A172 (cell line): ENCODE measurements at places on chromosomes 5 and 9.

GRCh38 chr5:149005077-149005892 is 57.6 kb downstream of the SH3TC2 start:
- no peak for DNase-seq

DNA sequence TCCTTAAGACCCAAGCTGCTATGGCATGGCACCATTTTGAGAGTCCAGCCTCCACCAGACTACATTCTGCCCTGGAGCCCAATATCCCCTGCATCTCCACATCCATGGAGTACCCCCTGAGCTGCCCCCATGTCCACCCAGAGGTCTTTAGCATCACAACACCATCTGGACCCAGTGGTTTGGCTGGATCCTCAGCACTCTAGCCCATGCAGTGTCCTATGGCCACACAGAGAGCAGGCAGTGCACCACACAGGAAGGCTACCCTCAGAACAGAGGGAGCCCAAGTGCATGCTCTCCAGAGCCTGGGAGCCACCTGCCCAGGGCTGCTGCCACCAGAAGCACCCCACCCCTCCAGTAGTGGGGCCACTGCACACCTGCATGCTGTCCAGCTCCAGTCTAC is 18.6 kb upstream of the DAP start:
- DNase-seq, result no peak

DNA sequence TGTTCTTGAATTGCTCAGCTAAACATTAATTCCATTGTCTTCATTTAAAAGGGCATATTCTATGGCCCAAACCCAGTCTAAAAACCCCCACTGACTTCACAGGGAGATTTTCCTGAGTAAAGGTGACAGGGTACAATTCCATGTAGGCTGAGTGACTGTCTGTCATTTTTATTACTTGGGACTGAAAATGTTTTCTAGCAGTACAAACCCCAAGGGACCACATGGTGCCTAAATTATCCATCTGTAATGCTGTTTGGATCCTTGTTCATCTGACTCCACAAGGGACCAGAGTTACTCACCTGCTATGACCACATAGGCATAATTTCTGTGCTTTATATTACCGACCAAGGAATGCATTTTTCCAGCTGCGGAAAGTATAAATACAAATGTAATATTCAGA is 349.1 kb downstream of the ZNF608 start:
- DNase-seq, result no peak

DNA sequence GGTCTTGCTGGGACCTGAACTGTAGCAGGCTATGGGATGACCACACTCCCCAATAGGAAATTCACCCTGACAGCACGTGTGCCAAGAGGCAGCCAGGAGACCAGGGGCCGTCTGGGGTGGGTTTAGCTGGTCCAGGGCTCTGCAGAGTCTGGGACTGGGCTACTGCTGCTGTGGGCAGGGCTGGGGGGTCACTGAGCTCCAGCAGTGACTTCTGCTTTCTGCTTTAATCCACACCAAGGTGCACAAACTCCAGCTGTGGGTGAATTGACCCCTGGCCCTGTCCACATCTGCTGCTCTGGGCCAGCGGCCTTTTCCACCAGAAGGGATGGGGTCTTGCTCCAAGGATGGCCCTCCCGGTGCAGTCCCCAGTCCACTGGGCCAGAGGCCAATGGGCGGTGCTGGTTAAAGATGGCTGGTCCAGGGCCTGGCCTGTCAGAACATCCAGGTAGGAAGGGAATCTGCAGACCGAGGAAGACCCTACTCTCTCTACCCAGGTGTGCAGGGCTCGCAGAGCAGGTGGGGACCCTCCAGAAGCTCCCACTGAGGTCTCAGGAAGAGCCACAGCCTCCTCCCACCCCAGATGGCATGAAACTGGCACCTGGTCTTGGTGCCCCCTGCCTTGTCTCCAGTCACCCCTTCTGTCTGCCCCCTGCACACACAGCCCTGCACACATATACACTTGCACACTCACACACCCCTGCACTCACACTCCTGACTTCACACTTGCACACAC is 28.0 kb downstream of the GLT6D1 start:
- no peak for DNase-seq

GRCh38 chr5:146079695-146080373 is 25.5 kb downstream of the PLAC8L1 start:
- DNase-seq, result peak; percentile 81

DNA sequence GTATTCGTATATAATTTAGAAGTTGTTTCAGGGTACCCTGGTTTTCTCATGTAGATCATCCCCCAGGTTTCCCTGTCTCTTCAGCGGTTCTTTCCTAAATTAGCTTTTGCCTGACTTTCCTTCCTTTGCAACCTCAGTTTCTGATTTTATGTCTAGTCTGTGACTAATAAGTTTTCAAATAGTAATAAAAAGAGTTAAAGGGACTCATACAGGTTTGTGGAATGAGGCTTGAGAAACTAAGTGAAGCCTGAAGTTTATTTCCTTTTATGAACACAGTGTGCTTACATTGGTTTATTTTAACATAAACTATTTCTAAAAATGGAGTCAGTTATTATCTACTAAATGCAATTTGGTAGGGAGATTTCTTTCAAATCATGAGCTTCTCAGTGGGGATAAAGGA is 96.8 kb downstream of the TRIO start:
- DNase-seq, result no peak

DNA sequence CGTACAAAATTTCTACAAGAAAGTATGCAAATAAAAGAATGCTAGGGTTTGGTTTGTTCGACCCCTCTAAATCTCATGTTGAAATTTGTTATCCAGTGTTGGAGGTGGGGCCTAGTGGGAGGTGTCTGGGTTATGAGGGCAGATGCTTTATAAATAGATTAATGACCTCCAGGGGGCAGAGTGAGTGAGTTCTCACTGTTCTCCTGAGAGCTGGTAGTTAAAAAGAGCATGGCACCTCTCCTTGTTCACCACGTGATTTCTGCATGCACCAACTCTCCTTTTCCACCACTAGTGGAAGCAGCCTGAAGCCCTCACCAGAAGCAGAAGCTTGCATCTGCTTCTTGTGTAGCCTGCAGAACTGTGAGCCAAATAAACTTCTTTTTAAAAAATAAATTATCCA is 50.4 kb upstream of the FAM170A start:
- peak; percentile 68 for DNase-seq

DNA sequence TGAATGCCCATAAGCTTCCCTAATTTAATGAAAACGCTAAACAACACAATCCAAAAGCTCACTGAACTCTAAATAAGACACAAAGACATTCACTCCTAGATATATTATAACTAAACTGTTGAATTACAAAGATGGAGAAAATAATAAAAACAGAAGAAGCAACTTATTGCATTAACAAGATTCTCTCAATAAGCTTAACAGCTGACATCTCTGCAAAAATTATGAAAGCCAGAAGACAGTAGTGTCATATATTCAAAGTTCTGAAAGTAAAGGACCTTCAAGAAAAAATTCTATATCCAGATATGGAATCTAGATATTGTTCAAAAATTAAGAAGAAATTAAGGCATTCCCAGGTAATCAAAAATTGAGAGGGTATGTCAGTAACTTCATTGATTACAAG is 957.8 kb upstream of the TYRP1 start:
- DNase-seq, result no peak

DNA sequence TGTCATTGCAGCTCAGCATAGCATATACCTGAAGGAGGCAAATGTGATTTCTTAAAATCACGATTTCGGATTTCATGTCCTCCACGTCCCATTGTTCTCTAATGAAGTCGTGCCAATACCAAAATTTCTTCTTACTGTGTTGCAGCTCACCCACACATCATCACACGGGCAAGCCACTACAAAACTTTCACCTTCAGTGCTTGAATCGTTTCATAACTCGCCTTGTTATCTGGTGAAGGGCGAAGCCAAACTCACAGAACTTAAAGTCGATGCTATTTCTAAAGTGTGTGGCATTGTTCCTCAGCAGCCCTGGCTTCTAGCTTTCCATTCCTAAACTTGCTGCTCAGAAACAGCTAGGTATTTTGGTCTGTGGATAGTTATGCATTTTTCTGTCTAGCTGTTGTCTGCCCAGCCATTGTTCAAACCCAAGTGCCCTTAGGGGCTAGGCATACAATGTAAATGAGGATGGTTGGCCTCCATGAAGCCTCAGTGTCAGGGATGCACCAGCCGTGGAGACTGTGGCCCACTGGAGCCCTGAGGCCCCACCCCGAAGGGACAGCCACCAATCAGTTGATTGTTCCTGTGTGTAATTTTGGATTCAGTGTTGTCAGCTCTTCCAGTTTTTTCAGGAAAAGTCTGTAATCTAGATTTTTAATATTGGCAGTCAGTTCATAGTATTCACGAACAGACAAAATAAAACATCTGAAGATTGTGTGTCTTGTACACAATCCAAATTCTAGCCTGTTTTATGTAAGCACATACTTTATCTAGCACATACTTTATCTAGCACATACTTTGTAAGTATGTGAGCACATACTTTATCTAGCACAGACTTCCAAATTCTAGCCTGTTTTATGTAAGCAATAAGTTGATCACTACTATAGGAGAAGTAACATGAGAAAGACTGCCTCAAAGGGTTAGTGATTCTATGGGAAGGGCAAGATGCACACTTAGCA is 112.8 kb downstream of the DAPK1 start:
- no peak for DNase-seq

- DNase-seq, result peak; percentile 93
These were observed 6.2 kb upstream of the SPINK4 start for GRCh38 chr9:33233626-33234342.

GRCh38 chr9:122767817-122768216 is 20.9 kb upstream of the OR5C1 start:
- DNase-seq, result no peak

GRCh38 chr9:112755675-112756074 is 5.1 kb downstream of the SNX30 start:
- no peak for DNase-seq

DNA sequence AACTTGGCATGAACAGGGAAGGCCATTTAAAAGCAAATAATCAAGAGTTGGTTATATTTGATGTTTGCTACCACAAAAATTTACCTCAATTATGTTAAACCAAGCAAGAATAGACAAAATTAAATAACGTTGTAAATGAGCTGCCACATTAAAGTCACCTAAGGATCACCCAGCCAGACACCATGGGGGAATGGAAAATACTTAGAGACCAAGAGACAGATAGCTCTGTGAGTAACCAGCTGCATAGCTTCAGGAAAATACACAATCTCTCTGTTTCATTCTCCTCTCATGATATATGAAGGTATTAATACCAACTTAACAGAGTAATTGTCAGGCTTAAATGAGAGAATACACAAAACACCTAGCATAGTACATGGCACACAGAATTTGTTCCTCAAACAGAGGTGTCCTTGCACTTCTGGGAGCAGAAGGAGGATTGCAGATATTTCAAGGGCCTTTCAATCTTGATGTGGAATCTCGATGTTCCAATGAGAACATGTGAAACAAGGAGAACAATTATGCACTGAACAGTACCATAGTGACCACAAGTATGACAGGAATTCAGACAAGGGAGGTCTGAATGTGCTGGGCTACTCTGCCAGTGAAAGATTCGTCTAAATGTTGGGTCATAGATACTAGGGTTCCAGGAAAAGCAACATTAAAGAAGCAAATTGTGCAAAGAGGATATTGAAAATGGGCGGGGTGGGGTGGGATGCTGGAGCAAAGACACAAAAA is 18.6 kb downstream of the JAKMIP2 start:
- peak; percentile 87 for DNase-seq

GRCh38 chr5:20113031-20113715 is 125.2 kb upstream of the CDH18 start:
- peak; percentile 11 for DNase-seq

DNA sequence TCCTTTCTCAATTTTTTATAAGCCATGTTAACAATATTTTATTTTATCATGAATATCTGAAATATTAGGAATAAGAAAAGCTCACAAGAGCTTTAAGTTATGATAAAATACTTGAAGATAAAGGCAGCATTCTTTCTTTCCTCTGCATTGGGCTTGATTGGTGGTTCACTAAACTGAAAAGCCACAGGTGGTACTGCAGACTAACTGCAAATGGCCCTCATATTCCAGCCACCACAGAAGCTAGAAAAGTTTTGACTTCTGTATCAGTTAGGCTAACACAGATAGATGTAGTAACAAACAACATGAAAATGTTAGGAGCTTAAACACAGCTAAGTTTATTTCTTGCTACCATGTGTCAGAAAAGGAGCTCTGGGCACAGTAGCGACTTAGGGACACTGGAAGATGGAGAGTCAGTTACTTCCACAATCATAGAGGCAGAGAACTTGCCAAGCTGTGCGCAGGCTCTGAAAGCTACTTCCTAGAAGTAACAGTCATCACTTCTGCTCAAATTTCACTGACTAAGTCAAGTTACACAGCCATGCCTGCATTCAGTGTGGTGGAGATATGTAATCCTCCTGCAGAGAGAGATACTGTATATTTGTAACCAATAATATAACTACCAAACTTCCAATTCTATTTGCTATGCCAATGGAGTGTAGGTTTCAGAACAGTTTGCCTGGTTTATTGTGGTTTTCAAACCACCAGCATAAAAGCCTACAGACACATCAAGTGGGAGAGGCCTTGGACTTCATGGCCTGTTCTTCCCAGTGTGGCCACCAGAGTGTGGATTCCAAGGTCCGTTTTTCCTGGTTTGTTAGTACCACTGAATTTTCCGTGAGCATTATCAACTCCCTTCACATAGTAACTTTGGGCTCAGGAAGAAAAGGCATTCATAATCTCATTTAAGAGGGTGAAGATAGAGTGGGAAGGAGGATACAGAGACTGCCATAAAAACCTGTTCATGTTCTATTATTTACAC is 268.3 kb downstream of the PJA2 start:
- DNase-seq, result no peak

GRCh38 chr5:180128671-180129261 is 57.2 kb upstream of the RNF130 start:
- DNase-seq, result no peak

GRCh38 chr5:121313886-121314285 is 537.8 kb upstream of the FTMT start:
- no peak for DNase-seq

- no peak for DNase-seq
These were observed 10.4 kb downstream of the SMIM3 start for GRCh38 chr5:150788977-150789376.

DNA sequence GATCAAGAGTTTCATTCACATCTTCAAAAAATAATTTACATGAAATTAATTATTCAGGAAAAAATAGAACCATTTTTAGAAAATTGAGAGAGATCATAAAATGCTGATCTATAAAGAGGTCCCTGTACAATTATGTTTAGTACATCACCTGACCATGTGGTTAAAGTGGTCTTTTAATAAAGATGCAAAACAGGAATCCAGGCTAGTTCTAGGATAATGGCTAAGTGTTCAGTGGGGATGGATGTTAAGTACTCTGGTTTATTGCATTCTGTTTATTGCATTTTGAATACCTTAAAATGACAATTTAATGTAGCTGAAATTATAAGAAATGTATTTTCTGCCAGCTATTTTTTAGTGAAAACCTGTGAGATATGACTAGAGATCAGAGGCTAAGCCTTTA is 72.0 kb upstream of the SMC2 start:
- DNase-seq, result no peak

DNA sequence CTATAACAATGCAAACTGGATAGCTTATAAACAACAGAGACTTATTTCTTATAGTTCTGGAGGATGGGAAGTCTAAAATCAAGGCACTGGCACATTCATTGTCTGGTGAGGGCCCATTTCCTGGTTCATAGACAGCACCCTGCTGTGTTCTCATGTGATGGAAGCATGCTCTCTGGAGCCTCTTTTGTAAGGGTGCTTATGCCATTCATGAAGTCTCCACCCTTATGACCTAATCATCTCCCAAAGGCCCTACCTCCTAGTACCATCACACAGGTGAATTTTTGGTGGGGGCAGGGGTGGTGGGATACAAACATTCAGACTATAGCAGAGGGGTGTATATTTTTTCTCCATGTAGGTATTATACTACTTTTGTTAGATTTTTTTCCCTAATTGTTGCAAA is 92.4 kb downstream of the UNC13B start:
- no peak for DNase-seq

GRCh38 chr5:168404365-168404764 is 81.9 kb upstream of the RARS1 start:
- peak; percentile 95 for DNase-seq
